ENCODE measurements at places on chromosomes 3 and 15. TPM values are rescaled to one million over a fixed set of nuclear protein-coding genes. Genes with fewer than 3 reads are reported as not detected.

The SPESP1 gene
- polyA plus RNA-seq, result 2.9 TPM

The SAMMSON gene
- polyA plus RNA-seq, result not detected

The POMGNT2 gene
- 19.4 TPM for polyA plus RNA-seq

The TRH gene
- polyA plus RNA-seq, result not detected

DNA sequence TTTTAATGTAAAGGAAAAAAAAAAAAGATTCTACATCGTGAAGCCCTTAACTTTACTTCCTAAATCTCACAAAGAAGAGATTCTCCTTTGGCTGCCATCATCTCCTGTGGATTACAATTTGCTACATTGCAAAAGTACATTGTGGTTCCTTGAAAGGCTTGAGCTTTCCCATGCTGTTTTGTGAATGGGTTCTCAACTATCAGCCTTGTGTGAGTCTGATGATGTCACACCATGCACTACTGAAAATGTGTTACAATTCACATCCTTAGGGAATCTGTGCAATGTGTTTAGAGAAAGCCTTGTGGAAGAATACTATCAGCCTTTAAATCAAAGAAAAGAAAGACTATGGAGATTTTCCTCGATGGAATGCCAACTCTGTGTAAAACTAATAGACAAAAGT lies 510.0 kb upstream of the ALCAM start:
- peak; percentile 22 for DNase-seq

DNA sequence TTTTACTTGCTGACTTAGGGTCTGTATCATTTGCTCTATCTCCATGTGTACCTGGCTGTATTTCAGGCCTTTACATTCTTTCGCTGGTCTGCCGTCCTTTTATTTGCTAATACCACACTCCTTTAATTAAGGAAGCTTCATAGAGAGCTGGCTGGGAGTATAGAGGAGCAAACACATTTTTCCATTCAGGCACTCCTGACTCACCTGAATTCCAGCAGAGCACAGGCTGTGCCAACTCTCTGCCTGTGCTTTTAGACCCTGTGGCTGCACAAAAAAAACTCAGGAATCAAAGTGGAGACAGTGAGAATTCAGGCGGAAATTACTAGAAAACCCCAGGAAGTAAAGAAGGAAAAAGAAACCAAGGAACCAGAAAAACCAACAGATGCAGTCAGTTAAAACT lies 29.0 kb upstream of the ATP10A start:
- DNase-seq, result peak; percentile 31
